Activated T-helper 1 cell treated with anti-CD3 and anti-CD28 coated beads, Interleukin-12 subunit alpha, Interleukin-12 subunit beta, Interleukin-2, Interleukin-4 antibody, amounts not matched to agents 30 ng/mL and 10 ng/mL and 1 ng/mL, durations not matched to agents 14 hours and 24 hours and 36 hours (primary cell): ENCODE measurements at places on chromosomes 16 and 17.

DNA sequence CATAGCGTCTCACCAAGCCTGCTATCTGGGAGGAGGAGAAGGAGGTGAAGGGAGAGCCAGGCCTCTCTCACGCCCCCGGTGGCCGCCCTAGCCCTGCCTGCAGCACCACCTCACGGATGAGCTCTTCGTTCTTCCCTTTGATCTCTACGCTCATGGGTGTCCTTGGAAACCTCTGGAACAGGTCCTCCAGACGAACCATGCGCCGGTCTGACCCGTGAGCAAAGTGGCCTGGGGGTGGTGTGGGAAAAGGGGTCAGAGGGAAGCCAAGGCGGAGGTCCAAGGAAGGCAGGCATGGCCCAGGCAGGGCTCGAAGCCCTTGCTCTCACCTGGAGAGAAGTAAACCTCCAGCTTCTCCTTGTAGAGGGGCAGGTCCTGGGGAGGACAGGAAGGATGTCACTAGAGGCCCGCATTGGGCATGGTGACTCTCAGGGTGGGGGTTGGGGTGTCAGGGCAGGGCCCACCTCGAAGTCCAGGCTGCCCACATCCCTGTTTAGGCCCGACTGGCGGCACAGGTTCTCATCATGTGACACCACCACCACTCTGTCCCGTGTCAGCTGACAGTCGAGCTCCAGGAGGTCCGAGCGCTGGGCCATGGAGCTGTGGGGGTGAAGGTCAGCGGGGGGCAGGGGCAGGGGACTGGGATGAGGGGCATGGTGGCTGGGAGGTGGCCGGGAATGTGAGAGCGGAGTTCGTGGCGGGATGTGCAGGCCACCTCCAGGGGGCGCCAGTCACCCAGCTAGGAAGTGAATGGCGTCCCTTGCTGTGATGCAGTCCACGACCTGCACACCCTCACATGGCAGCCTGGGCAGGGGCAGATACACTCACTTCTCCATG lies 923 bp downstream of the GDPD3 start:
- no peaks in the 10 kb centered on the region for H3K27me3 ChIP-seq
- H3K27ac ChIP-seq, result no peak overlapping the region
- H3K36me3 ChIP-seq, result peaks cover 9% of the 10 kb centered on the region
- peak; percentile 45 for DNase-seq

DNA sequence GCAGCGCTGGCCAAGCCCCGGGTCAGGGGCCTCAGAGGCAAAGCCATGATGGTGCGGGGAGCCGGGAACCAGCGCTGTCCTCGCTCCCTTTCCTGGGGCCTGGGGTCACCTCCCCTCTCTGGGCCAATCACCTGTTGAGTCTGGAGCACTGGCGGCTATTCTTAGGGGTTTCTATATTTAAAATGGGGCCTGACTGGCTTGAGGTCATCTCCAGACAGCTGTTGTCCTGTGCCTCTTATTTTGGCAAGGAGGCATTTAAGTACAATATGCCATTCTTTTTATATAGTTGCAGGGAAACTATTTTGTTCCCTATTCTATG lies at the start of gene COX6A2:
Gene COX6A2, minus strand, starts transcription at position 82 of the 319 bp plus-strand sequence. Its CDS starts 35 bp downstream, at position 47.
- no peak for DNase-seq
- peaks cover 5% of the 10 kb centered on the region for H3K27me3 ChIP-seq
- peaks cover 36% of the 10 kb centered on the region for H3K4me1 ChIP-seq
- peak within 1 kb of the TSS; percentile 45 for H3K27ac ChIP-seq
- H3K4me3 ChIP-seq, result no peak within 1 kb of the TSS

GRCh38 chr17:81432941-81433340 lies 37.7 kb downstream of the BAHCC1 start:
- no peaks in the 10 kb centered on the region for H3K36me3 ChIP-seq
- H3K4me1 ChIP-seq, result no peaks in the 10 kb centered on the region
- peaks cover 7% of the 10 kb centered on the region for H3K27me3 ChIP-seq
- no peak for DNase-seq

- DNase-seq, result no peak
- H3K36me3 ChIP-seq, result no peaks in the 10 kb centered on the region
- H3K27me3 ChIP-seq, result peaks cover 5% of the 10 kb centered on the region
- no peak overlapping the region for H3K27ac ChIP-seq
- H3K4me1 ChIP-seq, result no peaks in the 10 kb centered on the region
Observed at GRCh38 chr16:71402007-71402406, 39.8 kb downstream of the TLE7 start.

GRCh38 chr17:40320756-40321523 lies 12.0 kb downstream of the RARA start:
- peak overlapping the region; percentile 80 for H3K27ac ChIP-seq
- no peaks in the 10 kb centered on the region for H3K36me3 ChIP-seq
- peaks cover 3% of the 10 kb centered on the region for H3K27me3 ChIP-seq
- H3K4me3 ChIP-seq, result peak overlapping the region; percentile 95
- H3K4me1 ChIP-seq, result peaks cover 90% of the 10 kb centered on the region

GRCh38 chr16:7843261-7843660 lies 510.6 kb downstream of the RBFOX1 start:
- no peak overlapping the region for H3K4me3 ChIP-seq
- no peak for DNase-seq
- no peaks in the 10 kb centered on the region for H3K4me1 ChIP-seq
- H3K36me3 ChIP-seq, result no peaks in the 10 kb centered on the region

DNA sequence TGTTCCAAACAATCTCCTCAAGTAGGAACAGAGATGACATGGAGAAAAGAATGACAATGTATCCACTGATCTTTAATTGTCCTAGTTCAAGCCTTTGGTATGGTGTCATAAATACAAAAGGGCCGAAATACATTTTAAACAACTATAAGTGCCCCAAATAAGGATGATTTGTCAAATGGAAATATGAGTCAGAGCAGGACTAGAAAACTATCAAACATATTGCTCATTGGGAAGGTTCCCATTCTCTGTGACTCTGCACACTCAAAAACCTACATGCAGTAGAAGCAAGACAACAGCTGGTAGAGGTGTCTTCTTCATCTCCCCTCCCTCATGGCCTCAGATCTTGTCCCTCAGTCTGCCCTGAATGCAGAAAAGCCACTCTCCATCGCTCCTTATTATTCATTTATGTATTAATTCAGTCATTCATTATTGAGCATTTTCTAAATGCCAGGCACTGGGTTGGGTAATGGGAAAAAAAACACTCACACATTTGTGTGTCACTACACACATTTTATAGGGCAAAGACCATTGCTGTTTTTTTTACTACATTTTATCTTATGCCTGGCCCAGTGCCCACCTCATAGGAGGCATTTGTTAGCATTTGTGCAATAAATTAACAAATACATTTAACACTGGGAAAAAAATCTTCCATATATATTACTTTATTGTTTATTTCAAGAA lies 10.1 kb downstream of the CA10 start:
- no peak overlapping the region for H3K27ac ChIP-seq
- H3K4me3 ChIP-seq, result no peak overlapping the region
- DNase-seq, result no peak
- no peaks in the 10 kb centered on the region for H3K27me3 ChIP-seq

DNA sequence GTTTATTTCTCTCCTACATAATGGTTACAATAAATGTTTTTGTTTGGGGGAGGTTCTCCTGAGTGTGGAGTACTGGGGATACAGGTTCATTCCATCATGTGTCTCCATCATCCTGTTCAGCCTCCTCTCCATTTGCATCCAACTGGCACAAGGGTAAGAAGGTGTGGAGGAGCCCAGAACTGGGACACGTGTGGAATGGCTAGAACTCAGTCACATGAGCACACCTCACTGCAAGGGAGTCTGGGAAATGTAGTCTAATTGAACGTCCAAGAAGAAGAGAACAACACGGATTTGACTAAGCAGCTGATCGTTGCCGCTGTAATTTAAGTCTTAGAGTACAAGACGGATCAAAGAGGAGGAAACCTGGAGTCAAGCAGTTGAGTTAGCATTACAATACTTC lies 6.1 kb downstream of the OR1A1 start:
- H3K4me3 ChIP-seq, result no peak overlapping the region
- H3K36me3 ChIP-seq, result no peaks in the 10 kb centered on the region
- no peak for DNase-seq
- H3K27me3 ChIP-seq, result peaks cover 2% of the 10 kb centered on the region
- H3K27ac ChIP-seq, result no peak overlapping the region
- H3K4me1 ChIP-seq, result no peaks in the 10 kb centered on the region

- no peaks in the 10 kb centered on the region for H3K4me1 ChIP-seq
- H3K4me3 ChIP-seq, result no peak overlapping the region
- H3K27me3 ChIP-seq, result peaks cover 76% of the 10 kb centered on the region
Observed at GRCh38 chr16:49277766-49278566, 3.7 kb downstream of the CBLN1 start.

DNA sequence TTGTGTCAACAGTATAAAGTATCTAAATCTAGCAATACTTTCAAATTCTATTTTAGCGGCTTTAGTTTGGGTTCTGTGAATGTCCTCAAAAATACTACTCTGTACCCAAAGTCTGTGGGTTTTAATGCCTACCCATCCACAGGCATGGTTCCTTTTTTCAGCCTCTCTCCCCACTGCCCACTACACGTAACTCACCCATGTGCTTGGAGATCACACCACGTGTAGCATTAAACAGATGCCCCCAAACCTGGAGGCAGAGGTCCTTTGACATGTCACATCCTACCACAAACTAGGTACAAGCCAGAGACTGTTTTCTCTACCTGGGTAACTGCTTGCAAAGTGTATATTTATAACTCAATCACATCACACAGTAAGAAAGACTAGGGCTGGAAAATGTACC lies 5.4 kb downstream of the DYNC1LI2 start:
- H3K4me3 ChIP-seq, result no peak overlapping the region
- no peaks in the 10 kb centered on the region for H3K27me3 ChIP-seq
- H3K4me1 ChIP-seq, result peaks cover 47% of the 10 kb centered on the region

GRCh38 chr17:17766077-17766743 lies 70.6 kb downstream of the SREBF1 start:
- H3K4me3 ChIP-seq, result no peak overlapping the region
- H3K27me3 ChIP-seq, result peaks cover 2% of the 10 kb centered on the region
- H3K27ac ChIP-seq, result no peak overlapping the region
- DNase-seq, result no peak

DNA sequence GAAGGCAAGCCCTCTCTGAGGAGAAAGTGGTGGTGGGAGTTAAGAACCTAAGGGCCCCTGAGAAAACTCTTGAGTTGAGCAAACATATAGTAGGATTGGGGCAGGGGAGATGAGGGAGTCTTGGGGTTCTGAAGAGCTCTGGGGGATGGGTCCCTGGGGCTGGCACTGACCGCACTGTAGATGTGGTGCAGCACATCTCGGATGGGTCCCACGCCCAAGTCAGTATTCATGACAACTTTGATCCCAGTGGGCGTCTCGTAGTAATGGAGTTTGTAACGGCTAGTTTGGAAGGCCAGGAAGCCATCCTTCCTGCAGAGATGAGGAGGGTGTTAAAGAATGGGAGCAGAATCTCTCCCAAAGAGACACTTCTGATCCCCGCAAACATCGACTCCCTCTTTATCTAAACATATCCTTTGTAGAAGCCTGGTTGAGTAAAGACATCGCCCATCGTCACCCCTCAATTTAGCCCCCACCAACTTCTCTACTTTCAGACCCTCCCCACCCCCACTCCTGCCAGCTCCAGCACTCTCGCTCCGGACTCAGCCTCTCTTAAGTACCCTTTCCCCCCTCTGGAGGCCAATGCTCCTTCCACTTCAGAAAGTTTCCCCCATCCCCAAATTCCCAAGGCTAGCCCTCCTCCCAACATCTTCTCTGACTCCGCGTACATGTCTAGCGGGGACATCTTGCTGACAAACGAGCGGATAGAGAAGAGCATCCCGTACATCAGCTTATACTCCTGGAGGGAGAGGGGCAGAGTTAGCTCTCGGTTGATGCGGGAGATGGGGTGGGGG lies 710 bp downstream of the TRAPPC1 start:
- peak overlapping the region; percentile 64 for H3K27ac ChIP-seq
- H3K36me3 ChIP-seq, result peaks cover 19% of the 10 kb centered on the region
- H3K4me1 ChIP-seq, result peaks cover 42% of the 10 kb centered on the region

DNA sequence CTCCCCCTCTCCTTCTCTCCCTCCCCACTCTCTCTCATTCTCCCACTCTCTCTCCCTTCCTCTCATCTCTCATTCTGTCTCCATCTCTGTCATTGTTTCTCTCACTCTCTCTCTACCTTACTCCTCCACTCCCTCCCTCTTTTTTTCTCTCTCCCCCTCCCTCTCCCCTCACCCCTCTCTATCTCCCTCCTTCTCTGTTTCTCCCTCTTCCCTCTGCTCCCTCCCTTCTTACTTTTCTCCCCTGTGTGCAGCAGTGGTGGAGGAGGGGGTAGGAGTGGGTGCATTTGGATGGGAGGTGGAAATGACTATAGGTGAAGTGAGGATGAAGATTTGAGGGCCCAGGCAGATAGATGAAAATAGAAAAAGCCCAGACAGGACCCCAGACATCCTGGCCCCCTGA lies 70.9 kb downstream of the HLF start:
- H3K27ac ChIP-seq, result no peak overlapping the region
- no peak for DNase-seq
- H3K36me3 ChIP-seq, result peaks cover 3% of the 10 kb centered on the region
- no peak overlapping the region for H3K4me3 ChIP-seq
- H3K27me3 ChIP-seq, result peaks cover 34% of the 10 kb centered on the region
- peaks cover 9% of the 10 kb centered on the region for H3K4me1 ChIP-seq

GRCh38 chr16:23537390-23537789 lies 19.8 kb downstream of the EARS2 start:
- H3K4me3 ChIP-seq, result no peak overlapping the region
- peaks cover 15% of the 10 kb centered on the region for H3K36me3 ChIP-seq
- no peaks in the 10 kb centered on the region for H3K27me3 ChIP-seq
- no peak overlapping the region for H3K27ac ChIP-seq

DNA sequence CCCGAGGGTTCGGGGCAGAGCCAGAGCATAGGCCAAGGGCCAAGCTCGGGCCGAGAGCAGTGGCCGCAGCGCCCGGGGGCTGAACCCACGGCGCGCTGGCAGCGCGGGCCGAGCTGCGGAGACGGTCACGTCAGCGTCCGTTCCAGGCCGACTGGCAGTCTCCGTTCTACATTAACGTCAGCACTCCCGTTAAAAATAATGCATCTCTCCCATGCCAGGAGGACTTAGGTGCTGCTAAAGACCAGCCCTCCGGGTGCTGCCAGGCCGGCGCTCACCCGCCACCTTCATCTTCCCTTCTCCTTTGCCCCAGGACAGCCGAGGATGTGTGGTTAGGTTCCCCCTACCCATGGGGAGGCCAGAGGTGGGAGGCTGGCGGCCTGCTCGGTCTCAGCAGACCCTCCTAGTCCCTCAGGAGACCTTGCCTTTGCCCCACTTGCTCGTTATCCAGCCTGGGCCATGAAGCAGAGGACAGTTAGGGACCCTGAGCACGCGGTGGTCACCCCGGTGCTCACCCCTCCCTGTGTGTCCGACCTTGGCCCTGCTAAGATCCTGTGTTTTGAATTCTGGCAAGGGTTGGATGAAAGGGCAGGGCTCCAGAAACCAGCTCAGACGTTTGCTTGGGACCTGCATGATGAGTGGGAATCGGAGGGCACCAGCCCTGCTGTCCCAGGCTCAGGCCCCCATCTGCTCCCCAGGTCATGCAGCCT lies 572 bp downstream of the MPG start:
- H3K27ac ChIP-seq, result peak overlapping the region; percentile 78
- H3K36me3 ChIP-seq, result peaks cover 6% of the 10 kb centered on the region
- H3K27me3 ChIP-seq, result peaks cover 12% of the 10 kb centered on the region
- H3K4me1 ChIP-seq, result peaks cover 25% of the 10 kb centered on the region
- H3K4me3 ChIP-seq, result peak overlapping the region; percentile 90
